ENCODE measurements at places on chromosomes 6 and 20.
A peak's percentile ranks its signal among the peaks of the same experiment; 100 is the strongest.

- peak; percentile 5 for DNase-seq
These were observed 163.5 kb upstream of the GJE1 start for GRCh38 chr6:141969201-141969600.

- DNase-seq = no peak
These were observed 3.4 kb downstream of the THEMIS start for GRCh38 chr6:127897484-127897883.

- DNase-seq = no peak
These were observed 93.2 kb downstream of the PRSS35 start for GRCh38 chr6:83605517-83605916.

GRCh38 chr6:11089695-11090094 lies 3.9 kb upstream of the SMIM13 start:
- no peak for DNase-seq

DNA sequence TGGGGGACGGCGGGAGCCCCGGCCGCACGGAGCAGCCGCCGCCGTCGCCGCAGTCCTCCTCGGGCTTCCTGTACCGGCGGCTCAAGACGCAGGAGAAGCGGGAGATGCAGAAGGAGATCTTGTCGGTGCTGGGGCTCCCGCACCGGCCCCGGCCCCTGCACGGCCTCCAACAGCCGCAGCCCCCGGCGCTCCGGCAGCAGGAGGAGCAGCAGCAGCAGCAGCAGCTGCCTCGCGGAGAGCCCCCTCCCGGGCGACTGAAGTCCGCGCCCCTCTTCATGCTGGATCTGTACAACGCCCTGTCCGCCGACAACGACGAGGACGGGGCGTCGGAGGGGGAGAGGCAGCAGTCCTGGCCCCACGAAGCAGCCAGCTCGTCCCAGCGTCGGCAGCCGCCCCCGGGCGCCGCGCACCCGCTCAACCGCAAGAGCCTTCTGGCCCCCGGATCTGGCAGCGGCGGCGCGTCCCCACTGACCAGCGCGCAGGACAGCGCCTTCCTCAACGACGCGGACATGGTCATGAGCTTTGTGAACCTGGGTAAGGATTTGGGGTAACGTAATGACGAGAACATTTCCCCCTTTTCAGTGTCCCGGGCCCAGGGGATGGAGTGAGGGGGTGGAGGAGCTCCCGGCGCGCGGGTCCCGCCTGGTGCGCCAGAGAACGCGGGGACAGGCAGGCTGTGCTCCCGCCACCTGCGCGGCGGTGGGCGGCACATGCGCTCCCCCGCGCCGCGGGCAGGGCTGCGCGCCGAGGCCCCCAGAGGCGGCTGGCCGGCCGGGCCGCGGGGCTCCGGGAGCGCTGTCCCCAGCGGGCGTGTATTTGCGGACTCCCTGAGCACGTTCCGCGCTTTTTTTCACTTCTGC lies 1.4 kb downstream of the BMP6 start:
- no peak for DNase-seq

DNA sequence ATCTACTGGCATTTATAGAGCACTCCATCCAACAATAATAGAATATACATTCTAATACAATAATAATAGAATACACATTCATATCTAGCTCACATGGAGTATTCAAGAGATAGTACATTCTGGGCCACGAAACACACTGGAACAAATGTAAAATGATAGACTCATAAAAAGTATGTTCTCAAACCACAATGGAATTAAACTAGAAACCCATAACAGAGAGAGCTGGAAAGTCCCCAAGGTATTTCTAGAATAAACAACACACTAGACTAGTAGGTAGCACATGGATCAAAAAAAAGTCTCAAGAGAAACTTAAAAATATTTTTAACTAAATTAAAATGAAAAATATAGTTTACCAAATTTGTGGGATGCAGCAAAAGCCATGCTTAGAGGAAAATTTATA lies 9.1 kb upstream of the TP53TG5 start:
- no peak for DNase-seq

- DNase-seq = no peak
These were observed 12.5 kb downstream of the UTRN start for GRCh38 chr6:144297511-144298100.

DNA sequence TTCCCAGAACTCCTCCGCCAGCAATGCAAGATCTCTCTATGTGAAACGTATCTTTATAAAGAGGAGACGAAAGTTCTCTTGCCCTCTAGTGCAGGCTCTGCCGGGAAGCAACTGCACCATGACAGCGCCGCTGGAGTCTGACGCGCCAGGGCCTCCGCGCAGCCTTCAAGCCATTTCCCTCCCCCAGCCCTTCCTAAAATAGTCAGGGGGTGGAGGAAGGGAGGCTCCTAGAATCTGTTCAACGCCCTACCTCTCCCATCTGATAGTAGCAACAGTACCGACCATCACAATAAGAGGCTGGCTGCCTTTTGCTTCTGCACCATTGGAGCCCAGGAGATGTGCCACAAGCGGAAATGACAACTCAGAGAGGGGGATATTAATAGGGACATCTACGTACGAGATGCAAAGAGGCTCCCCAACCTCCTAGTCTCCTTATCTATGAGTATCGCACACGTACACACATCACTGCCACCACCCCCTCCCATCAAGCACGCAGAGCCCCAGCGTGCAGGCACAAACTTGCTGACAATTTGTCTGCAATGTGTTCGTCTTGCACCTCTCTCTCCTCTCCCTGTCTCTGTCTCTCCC lies 1.0 kb downstream of the SYNE1 start:
- peak; percentile 24 for DNase-seq

GRCh38 chr6:56255349-56255748 lies 8.0 kb upstream of the COL21A1 start:
- DNase-seq = peak; percentile 26

GRCh38 chr6:80976336-80976735 lies 776.1 kb downstream of the TENT5A start:
- no peak for DNase-seq

GRCh38 chr6:152993847-152994246 lies 8.7 kb downstream of the MTRF1L start:
- no peak for DNase-seq

DNA sequence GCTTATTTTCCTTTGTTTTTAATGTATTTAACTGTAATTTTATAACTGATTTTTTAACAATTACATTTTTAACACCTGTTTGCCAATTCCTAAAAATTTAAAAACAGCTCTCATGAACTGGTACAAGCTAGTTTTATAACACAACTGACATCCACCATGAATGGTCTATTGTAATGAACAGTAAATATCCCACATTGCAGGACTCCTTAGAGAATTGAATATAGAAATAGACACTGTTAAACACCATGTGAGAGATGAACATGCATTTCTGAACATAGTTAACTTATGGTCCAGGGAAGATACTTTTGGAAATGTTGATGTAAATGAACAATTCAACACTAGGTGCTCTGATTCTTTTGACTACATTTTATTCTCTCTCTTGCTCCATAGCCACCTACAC lies 195.1 kb upstream of the GMDS start:
- no peak for DNase-seq

DNA sequence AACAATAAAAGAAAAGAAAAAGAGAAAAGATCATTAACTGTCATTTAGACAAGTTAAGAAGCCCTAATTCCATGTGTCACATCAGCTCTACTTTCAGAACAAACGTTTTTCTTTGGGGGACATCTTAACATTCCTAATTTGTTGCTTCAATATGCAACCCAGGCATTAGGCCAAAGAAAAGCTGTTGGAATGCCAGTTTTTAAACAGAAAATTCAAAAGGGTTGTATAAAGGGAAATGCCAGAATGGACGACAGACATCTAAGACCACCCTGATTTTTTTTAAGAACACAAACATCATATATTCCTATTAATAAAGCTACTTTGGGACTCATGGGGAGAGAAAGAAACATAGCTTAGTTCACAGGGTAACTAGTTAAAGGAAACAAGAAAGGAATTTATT lies 315.0 kb downstream of the GMDS start:
- peak; percentile 54 for DNase-seq

GRCh38 chr20:37204056-37204455 lies 24.7 kb upstream of the MROH8 start:
- DNase-seq = no peak

GRCh38 chr6:127589135-127589534 lies 12.2 kb downstream of the C6orf58 start:
- DNase-seq = no peak

DNA sequence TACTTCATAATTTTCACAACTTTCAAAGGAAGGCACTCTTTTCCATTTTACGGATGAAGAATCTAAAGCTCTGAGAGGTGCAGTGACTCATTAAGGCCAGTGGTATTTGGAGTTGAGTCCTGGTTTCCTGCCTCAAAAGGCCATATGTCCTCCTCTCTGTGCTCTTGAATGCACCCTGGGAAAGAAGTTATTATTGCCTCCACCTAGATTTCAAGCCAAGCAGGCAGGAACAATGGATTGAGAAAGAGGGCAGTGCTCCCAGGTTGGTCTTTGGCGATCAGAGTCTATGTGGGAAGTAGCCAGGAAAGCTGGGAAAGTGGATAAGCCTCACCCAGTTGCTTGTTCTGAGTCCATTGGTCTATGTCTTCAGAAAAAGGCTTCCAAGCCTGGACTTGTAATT lies 165.0 kb downstream of the MAFB start:
- DNase-seq = no peak

DNA sequence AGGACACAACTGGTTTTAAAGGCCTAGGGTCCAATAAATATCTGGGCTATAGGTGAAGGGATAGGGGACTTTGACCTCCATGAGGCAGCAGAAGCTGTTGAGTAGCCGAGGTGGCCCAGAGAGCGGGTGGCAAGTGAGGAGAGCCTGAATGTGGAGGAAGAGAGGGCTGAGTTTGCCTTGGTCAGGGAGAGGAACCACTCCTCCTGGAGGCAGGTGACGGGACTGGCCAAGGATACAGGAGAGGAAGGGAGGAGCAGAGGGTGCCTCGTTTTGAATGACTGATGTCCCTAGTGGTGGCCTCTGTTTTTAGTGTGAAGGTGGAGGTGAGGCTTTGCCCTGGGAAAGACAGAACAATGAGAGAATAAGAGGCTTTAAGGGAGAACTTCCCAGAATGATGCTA lies 19.1 kb upstream of the AAR2 start:
- DNase-seq = no peak

DNA sequence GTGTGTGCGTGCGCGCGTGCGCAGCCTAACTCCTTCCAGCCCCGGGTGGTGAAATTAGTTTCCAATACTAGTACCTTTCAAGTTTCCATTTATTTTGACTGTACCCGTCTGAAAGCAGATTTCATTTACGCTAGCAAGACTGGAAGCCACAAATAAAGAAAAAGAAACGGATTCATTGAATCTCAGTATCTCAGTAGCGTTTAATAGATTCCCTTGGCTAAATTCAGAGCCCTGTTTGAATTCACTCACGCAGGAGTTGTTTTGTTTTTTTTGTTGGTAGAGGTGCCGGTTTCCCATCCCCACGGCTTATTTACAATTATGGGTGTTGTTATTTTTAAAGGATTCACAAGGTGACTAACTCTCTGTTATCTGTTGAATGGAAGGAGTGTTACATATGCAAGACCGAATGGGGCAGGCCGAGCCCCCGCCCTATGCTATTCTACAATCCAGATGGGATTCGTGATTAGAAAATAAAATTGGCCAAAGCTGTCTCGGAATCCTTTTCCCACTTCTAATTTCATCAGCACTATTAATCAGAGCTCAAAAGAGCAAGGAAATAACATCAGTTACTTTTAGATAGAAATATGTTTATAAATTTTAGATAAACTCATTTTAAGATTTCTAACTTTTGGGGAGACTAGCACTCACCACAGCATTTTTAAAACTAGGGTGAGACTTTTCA lies 2.3 kb upstream of the INSM1 start:
- no peak for DNase-seq

- no peak for DNase-seq
These were observed 29.0 kb downstream of the RNASET2 start for GRCh38 chr6:166927240-166927934.

GRCh38 chr20:62815066-62815991 lies 1.5 kb upstream of the COL9A3 start:
- no peak for DNase-seq

DNA sequence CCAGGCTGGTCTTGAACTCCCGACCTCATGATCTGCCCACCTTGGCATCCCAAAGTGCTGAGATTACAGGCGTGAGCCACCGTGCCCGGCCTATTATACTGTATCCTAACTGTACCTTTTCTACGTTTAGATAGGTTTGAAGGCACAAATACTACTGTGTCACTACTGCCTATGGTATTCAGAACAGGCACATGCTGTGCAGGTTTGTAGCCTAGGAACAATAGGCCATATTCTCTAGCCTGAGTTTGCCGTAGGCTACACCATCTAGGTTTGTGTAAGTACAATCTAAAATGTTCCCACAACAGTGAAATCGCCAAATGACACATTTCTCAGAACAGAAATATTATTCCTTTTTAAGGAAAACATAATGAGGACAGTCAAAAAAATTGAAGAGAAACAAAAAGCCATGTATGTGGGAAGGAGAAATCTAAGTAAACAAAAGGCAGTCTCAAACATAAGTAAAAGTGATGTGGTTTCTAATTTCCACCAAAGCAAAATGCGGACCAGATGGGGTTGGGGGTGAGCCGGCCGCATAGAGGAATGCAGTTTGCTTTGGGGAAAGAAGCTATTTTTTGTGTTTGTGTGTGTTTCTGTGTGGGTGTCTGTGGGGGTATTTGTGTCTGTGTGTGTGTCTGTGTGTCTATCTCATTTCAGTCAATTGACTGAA lies 192.6 kb upstream of the SALL4 start:
- DNase-seq = peak; percentile 9

- peak; percentile 48 for DNase-seq
These were observed 747 bp upstream of the PTPRA start for GRCh38 chr20:2872459-2873009.

DNA sequence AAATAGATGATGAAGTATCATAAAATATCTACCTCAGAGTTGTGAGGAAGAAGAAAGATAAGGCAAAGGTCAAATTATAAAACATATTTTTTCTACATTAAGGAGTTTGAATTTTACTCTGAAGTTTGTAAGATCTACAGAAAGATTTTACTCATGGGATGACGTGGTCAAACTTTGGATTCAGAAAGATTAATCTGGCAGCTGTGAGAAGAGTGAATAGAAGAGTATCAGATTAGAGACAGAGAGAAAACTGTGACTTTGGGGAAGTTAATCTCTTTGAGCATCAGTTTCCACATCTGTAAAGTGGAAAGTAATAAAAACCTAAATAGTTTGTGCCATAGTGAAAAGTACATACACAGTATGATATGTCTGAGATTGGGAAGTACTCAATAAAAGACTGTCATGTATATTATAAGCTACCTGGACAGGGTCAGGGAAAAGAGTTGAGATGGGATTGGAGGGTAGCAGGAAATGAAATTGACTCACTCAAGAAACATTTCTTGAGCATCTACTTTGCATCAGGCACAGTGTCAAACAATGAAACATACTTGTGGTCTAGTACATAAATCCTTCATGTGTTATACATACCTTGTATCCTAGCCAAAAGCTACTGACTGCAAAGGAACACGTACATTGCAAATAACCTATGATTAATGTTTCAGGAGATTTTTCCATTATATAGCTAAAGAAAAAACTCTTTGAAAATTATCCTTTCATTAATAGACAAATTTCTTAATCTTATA lies 222.1 kb downstream of the TMEM200A start:
- peak; percentile 79 for DNase-seq

- DNase-seq = no peak
These were observed 32.9 kb upstream of the PDE10A start for GRCh38 chr6:165695722-165696515.

All from astrocyte of the spinal cord (primary cell).